GM12892 (cell line): ENCODE measurements at places on chromosomes 4 and X.

GRCh38 chrX:3712870-3713224, 602 bp downstream of the PRKX start:
- DNase-seq = peak; percentile 39

DNA sequence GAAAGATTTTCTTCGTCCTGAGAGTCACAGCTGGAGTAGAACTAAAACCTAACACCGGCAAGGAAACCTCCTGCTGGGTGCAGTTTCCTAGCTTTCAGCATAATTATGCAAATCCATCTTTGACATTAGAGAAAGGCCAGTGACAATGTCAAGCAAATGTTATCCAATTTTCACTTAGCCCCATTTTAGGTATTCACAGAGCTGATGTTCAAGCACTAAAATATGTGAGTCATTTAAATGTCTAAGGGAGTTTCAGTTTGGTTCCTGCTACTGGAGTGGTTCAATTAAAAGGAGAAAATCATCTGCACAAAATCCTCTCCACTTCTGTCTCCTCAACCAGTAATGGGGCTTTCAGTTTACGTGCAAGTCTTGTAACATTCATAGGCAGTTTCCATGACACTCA, 37.1 kb upstream of the AMOT start:
- DNase-seq = no peak

GRCh38 chr4:43959976-43960375, 488.6 kb downstream of the KCTD8 start:
- DNase-seq = no peak

- DNase-seq = no peak
Measured at GRCh38 chr4:181536196-181536746, 706.9 kb upstream of the TENM3 start.

- DNase-seq = no peak
Measured at GRCh38 chr4:100165809-100166208, 24.5 kb downstream of the DDIT4L start.

- no peak for DNase-seq
Measured at GRCh38 chrX:21770631-21771321, 12.9 kb upstream of the SMPX start.

DNA sequence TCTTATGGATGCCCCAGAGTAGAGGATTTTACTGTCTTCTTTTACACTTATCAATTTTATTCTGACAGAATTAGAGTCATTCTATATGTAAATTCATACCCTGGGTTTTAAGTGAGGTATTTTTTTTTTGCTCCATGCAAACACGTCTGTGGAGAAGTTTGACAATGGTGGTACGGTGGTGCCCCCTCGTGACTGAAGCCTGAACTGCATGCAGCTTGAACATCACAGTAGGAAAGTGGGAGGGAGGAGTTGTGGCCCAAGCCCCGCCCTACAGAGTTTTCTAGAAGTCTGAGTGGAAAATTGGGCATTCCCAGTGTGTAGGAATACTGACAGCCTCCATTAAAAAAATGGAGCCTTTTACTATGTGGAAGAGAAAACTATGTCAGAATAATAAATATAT, 73.3 kb upstream of the RAB40AL start:
- DNase-seq = peak; percentile 10

- DNase-seq = no peak
Measured at GRCh38 chr4:72377491-72378194, 191.4 kb downstream of the ADAMTS3 start.

DNA sequence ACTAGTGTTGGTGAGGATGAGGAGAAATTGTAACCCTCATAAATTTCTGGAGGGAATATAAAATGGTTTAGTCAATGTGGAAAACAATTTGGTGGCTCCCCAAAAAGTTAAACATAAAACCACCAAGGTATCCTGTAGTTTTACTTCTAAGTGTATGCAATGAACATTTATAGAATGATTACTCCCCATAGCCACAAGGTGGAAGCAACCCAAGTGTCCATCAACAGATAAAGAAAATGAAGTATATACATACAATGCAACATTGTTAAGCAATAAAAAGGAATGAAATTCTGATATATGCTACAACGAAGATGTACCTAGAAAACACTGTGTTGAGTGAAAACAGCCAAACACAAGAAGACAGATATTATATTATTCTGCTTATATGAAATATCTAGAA, 569.1 kb upstream of the GRID2 start:
- DNase-seq = no peak

GRCh38 chr4:88109123-88109881, 49.1 kb downstream of the ABCG2 start:
- DNase-seq = no peak

GRCh38 chr4:168631241-168632162, 134.7 kb downstream of the PALLD start:
- DNase-seq = no peak

DNA sequence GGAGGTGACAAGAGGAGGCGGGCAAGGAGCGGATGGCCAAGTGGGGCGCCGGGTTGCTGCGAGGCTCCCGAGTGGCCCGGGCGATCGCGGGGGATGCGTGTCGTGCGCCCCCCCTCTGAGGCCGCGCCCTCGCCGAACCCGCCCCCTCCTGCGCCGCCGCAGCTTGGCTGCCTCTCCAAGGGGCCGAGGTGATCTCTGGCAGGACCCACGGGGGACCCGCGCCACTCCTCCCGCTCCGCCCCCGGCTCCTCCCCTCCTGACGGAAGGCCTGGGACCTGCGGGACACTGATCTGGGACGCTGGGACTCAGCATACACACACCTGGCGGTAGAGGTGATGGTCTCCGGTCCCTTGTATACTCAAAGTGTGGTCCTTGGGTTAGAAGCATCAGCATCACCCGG, 21.9 kb upstream of the FAM47C start:
- DNase-seq = no peak

GRCh38 chr4:7787067-7787466, 152.6 kb downstream of the AFAP1 start:
- DNase-seq = no peak

DNA sequence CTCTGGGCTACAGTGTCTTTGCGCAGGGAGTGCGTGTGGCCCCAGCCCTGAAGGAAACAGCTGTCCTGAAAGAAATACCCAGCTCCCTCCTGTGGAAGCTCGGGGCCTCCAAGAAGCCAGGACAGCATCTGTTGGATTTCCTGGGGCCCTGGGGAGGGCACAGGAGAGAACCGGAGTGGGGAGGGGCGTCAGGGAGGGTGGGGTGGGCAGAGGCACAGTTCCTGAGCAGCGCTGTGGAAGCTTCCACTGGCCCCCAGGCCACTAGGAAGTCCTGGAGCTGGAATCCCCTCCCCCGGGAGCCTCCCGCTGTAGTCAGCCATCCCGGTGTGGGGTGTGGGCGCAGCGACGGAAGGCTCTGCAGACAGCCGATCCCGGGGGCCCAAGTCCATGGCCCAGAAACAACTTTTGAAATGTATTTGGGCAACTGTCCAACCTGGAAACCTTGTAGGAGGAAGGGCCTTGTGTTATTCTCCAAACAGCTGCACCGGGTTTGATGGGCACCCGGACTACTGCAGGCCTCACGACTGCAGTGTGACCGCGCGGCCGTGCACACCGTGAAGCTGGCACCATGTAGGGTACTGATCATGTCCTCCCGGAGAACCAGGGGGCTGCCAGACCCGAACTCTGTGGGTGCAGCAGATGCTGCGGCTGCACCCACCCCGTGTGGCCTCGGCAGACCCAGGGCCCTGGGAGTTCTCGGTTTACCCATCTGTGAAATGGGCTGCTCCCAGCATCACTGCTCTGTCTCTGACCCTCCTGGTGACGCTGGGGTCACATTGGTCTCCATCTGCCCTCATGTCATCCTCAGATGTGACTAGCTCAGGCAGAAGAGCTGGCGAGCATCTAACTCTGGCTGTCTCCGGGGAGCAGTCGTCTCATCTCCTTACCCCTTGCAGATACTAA, 68.5 kb upstream of the HMX1 start:
- no peak for DNase-seq

- no peak for DNase-seq
Measured at GRCh38 chrX:11786862-11787261, 28.8 kb downstream of the MSL3 start.

GRCh38 chr4:87122252-87122651, 98.2 kb downstream of the KLHL8 start:
- no peak for DNase-seq

- no peak for DNase-seq
Measured at GRCh38 chrX:101745046-101745445, 85.4 kb upstream of the ARMCX2 start.

- DNase-seq = no peak
Measured at GRCh38 chrX:11460347-11460746, 167.1 kb downstream of the AMELX start.

- no peak for DNase-seq
Measured at GRCh38 chr4:55524844-55525571, 21.7 kb downstream of the CLOCK start.

GRCh38 chr4:54063229-54063628, 1.2 kb downstream of the CHIC2 start:
- no peak for DNase-seq

DNA sequence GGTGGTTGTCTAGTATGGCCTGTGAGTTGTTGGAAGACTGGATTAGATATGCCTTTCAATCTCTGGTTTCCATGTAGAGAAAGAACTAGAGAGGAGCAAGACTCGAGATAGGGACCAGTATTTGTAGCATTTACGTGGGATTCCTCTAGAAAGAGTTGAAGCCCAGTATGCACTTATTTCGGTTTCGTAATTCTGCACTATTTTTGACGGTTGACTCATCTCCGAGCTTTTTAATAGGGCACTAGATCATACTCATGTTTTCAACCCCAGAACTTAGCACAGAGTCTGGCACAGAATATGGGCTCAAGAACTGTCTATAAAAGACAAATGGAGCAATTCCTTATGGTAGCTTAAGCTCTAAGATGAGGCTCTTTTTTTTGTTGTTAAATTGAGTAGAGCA, 15.7 kb downstream of the HELT start:
- no peak for DNase-seq

DNA sequence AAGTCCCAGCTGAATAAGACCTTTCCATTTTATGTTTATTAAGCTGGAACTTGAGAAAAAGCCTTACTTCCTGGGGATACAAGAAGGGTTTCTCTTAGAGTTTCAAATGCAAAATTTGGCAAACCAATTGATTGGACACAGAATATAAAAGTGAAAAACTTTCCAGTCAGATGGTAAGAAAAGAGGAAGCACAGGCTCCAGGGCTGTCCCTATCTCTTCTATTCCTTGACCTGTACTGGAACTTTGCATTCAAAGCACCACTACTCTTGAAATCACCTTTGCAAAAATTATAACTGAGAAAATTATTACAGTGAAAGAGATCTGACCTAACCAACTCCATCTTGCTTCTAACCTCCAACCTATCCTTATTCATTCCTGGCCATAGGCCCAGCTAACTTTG, 11.7 kb downstream of the PROM1 start:
- DNase-seq = no peak

DNA sequence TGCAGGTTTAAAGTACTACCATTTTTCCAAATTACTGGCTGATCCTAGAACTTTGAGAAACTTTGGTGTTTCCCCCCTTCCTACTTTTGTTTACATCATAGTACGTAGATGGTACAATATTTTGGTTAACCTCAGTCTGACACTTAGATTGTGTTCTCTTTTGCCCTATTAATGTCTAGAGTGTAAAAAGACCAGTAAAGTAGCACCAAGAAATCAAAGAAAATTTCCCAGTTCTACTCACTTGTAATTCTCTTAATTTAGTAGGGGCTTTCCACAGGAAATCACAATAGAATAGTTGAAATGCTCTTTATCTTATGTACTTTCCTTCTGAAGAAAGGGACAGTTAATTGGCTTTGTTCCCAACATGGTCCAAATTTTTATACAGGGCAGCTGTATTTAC, 51.6 kb downstream of the NFKB1 start:
- no peak for DNase-seq

GRCh38 chr4:138892483-138893407, 122.8 kb upstream of the NOCT start:
- DNase-seq = no peak

GRCh38 chr4:31089815-31090214, 369.6 kb downstream of the PCDH7 start:
- no peak for DNase-seq

- DNase-seq = no peak
Measured at GRCh38 chr4:140242357-140243277, 88.6 kb upstream of the MAML3 start.

- no peak for DNase-seq
Measured at GRCh38 chr4:113700602-113701150, 60.9 kb downstream of the CAMK2D start.

DNA sequence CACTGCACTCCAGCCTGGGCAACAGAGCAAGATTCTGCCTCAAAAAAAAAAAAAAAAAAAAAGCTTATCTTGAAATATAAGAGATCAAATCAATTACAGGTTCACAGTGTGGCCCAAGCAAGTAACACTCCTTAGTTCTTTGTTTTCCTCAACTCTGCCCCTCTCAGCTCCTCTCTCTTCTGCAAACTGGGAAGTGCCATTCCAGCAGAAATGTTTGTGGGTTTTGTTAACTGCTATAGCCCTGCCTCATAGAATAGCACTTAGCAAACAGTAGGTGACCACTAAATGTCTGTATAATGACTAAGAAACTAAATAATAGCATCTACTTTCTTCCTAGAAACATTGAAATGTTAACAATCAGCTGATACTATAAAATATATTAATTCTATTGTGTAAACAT, 160.0 kb upstream of the NAP1L5 start:
- DNase-seq = no peak

DNA sequence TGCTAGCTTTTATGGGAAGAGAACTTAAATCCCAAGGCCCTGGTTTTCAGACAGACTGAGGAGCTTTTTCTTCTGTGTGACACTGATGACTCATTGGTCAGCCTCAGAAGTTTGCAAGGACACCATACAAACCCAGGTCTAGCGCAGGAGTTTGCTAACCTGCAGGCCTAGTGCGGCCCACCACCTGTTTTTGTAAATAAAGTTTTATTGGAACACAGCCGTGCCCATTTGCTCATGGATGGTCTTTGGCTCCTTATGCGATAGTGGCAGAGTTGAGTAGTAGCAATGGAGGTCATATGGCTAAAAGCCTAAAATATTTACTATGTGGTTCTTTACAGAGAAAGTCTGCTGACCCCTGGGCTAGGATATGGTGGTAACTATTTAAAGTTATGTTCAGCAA, 98.3 kb downstream of the STOX2 start:
- no peak for DNase-seq

- no peak for DNase-seq
Measured at GRCh38 chr4:123743848-123744247, 347.3 kb downstream of the SPRY1 start.

DNA sequence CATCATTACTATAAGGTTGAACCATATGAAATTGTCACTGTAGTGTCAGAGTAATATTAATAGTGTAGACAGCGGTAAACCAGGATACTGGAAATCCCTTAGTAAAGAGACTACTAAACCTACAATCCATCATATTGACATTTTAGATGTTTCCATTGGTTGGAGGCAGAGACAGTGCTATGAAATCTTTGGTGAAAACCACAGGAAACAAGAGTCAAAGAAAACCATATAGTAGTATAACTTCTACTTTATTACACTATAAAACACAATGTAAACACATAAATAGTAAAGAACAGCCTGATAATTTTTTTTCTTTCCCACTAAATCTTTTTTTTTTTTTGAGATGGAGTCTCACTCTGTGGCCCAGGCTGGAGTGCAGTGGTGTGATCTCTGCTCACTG, 15.9 kb downstream of the RELL1 start:
- no peak for DNase-seq

DNA sequence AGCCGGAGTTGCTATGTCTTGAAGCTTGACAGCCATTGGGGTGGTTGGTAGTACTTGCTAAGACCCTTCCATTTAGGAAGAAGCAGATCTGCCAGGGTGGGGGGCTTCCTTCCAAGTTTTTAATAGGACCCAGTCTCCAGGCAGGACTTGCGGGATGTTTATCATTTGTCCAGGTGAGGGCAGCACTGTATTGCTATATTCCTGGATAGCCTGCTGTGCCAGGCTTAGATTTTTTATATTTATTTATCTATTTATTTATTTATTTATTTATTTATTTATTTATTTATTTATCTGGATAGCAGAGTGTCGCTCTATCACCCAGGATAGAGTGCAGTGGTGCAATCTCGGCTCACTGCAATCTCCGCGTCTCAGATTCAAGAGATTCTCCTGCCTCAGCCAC, 87.4 kb upstream of the CT45A1 start:
- no peak for DNase-seq
